Stimulated activated CD8-positive, alpha-beta memory T cell treated with anti-CD3 and anti-CD28 coated beads, Interleukin-4, amount 100 ng/mL, for 4 hours (primary cell): ENCODE measurements at places on chromosomes 3 and 15.

DNA sequence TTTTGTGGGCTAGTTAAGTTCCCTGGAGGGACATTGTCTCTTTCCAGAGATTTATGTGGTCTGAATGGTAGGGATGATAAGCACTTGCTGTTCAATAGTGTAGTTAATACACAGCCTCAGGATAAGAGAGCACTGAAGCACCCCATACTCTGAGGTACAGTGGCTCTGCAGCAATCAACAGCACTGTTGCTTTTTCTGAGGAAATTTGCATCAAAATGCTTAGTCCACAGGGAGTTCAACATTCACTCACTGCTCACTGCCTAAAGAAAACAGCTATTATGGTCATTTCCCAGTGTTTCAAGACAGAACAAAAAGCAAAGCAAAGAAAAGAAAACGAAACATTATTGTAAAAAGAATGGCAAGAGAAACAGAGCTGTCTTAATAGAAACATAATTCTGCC lies 441.9 kb downstream of the PLOD2 start:
- no peak for DNase-seq

DNA sequence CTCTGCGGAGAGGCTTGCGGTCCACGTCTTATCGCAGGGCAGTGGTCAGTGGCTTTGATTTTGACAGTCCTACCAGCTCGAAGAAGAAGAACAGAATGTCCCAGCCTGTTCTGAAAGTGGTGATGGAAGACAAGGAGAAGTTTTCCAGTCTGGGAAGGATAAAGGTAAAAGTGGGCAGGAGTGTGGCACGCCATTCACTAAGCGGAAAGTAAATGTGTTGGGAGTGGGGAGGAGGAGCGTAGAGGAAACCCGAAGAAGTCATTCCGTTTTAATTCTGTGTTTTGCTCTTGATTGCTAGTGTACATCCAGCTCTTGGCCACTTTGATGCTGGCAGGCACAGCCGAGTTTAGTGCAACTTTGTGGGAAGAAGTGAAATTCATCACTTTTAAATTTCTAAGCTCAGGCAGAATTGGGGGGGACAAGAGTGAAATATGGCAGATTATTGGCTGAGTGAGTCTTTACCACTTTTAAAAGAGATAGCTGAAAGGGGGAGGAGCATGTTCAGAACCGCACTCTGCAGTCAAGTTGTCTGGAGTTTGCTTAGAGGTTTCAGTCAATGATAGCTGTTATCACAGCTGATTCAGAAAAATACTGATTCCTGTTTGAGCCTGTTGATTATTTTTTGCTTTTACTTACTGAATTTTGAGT lies 1.8 kb downstream of the ARHGEF26 start:
- no peak for DNase-seq

GRCh38 chr15:69790632-69791031 lies 307.1 kb downstream of the TLE3 start:
- DNase-seq: no peak

DNA sequence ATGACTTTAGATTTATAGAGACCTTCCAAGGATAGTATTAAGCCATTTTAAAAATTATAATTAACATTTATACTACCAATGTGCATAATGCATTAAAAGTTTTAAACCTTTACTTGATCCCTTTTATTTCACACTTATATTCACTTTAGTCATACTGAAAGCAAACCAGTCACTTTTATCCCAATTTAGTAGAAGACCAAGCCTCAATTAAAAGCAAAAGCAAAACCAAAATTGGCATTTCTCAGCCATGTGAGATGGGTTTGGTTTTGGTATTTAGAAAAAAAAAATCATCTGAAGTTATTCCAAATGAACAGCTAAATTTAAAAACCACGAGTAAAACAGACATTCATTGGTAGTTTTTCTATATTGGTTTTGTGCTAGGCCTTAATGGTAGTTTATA lies 249.4 kb downstream of the LPP start:
- DNase-seq: no peak

DNA sequence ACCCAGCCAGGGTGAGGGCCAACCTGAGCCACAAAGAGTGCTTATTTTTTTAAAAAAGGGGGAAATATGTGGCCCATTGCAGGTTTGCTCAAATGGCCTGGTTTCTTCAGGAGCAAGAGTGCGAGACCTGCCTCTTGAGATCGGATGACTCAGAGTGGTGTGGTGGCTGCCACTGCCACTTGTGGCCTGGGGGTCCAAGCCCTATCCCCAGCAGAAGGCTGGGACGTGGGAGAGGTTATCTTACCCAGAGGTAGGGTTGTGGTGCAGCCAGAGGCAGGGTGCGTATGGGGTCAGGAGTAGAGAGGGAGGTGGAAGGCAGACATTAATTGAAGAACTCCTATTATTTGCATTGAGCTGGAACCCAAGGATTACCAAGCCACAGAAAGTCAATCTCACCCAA lies 83.2 kb upstream of the SMAD3 start:
- DNase-seq: no peak
